Hair follicle dermal papilla cell (primary cell): ENCODE measurements at places on chromosomes 11 and 22. TPM values are rescaled to one million over a fixed set of nuclear protein-coding genes. Genes with fewer than 3 reads are reported as not detected.

NAALAD2 gene
- 7.4 and 10.9 TPM in 2 replicates for total RNA-seq

SPECC1L gene
- total RNA-seq, result 35.7 and 38.6 TPM in 2 replicates

ANGPTL5 gene
- total RNA-seq, result not detected in 2 replicates

HEPACAM gene
- total RNA-seq, result not detected in 2 replicates

DCHS1 gene
- 42.3 and 53.2 TPM in 2 replicates for total RNA-seq

KCNK4 gene
- total RNA-seq, result 0.12 TPM in 1 of 2 replicates, not detected in the other

JAM3 gene
- 59.6 and 78.4 TPM in 2 replicates for total RNA-seq

CBLIF gene
- total RNA-seq, result not detected in 2 replicates

MS4A3 gene
- not detected in 2 replicates for total RNA-seq

P2RY6 gene
- 0.49 and 0.97 TPM in 2 replicates for total RNA-seq

CYB5R2 gene
- 22.6 and 27.1 TPM in 2 replicates for total RNA-seq

FGF4 gene
- not detected in 2 replicates for total RNA-seq

SHANK2 gene
- total RNA-seq, result 0.85 and 0.97 TPM in 2 replicates

POLR2F gene
- 11.4 and 13.7 TPM in 2 replicates for total RNA-seq

SGSM1 gene
- total RNA-seq, result not detected in 2 replicates

SMC1B gene
- total RNA-seq, result not detected in 2 replicates

SYTL2 gene
- total RNA-seq, result 77.7 and 106 TPM in 2 replicates

FAM111A gene
- 47.2 and 57.6 TPM in 2 replicates for total RNA-seq

APOA4 gene
- not detected in 2 replicates for total RNA-seq

FADS1 gene
- total RNA-seq, result 279 and 347 TPM in 2 replicates

CCDC73 gene
- not detected in 2 replicates for total RNA-seq

RAB36 gene
- 7.6 and 10.8 TPM in 2 replicates for total RNA-seq

KLHL35 gene
- total RNA-seq, result 1.5 and 2.2 TPM in 2 replicates

KRTAP5-9 gene
- 0.16 TPM in 1 of 2 replicates, not detected in the other for total RNA-seq

PACSIN3 gene
- 37.0 and 37.8 TPM in 2 replicates for total RNA-seq

CACNA1I gene
- under 0.01 and 0.12 TPM in 2 replicates for total RNA-seq

VSTM5 gene
- total RNA-seq, result under 0.01 TPM in 1 of 2 replicates, not detected in the other

LGR4 gene
- 45.5 and 55.3 TPM in 2 replicates for total RNA-seq

TRIM51 gene
- total RNA-seq, result not detected in 2 replicates

CCDC116 gene
- 0.61 and 0.65 TPM in 2 replicates for total RNA-seq

API5 gene
- 75.0 and 91.0 TPM in 2 replicates for total RNA-seq

FAM83F gene
- total RNA-seq, result under 0.01 TPM in 2 replicates

FAM118B gene
- 28.6 and 32.2 TPM in 2 replicates for total RNA-seq

CENPM gene
- total RNA-seq, result 2.4 and 2.6 TPM in 2 replicates

VWCE gene
- 2.8 and 3.4 TPM in 2 replicates for total RNA-seq

H19 gene
- total RNA-seq, result 0.49 and 0.73 TPM in 2 replicates

OR52E2 gene
- total RNA-seq, result not detected in 2 replicates

SLC17A6 gene
- total RNA-seq, result not detected in 2 replicates

CDC42EP2 gene
- 79.5 and 82.8 TPM in 2 replicates for total RNA-seq

KCNQ1OT1 gene
- 8.1 and 11.8 TPM in 2 replicates for total RNA-seq

OR6T1 gene
- not detected in 2 replicates for total RNA-seq

OR4A16 gene
- total RNA-seq, result not detected in 2 replicates

PSMA1 gene
- total RNA-seq, result 79.5 and 80.0 TPM in 2 replicates

PHLDA2 gene
- total RNA-seq, result 3.4 and 4.5 TPM in 2 replicates

CALCB gene
- total RNA-seq, result 0.16 TPM in 1 of 2 replicates, not detected in the other

ACRV1 gene
- total RNA-seq, result not detected in 2 replicates

TBX1 gene
- total RNA-seq, result 0.16 TPM in 1 of 2 replicates, not detected in the other

ADM2 gene
- total RNA-seq, result 4.5 and 9.6 TPM in 2 replicates

SLC37A2 gene
- total RNA-seq, result 0.49 and 0.81 TPM in 2 replicates

C11orf42 gene
- 0.16 TPM in 1 of 2 replicates, not detected in the other for total RNA-seq

SLC29A2 gene
- 0.24 and 0.81 TPM in 2 replicates for total RNA-seq

GSTT2B gene
- total RNA-seq, result 0.16 and 3.3 TPM in 2 replicates

MUC15 gene
- total RNA-seq, result not detected in 2 replicates

MS4A15 gene
- total RNA-seq, result not detected in 2 replicates

OR51B4 gene
- not detected in 2 replicates for total RNA-seq

OPCML gene
- 0.12 and 1.6 TPM in 2 replicates for total RNA-seq
